Smooth muscle cell of the umbilical artery (primary cell): ENCODE measurements at places on chromosomes 3 and 15. TPM values are rescaled to one million over a fixed set of nuclear protein-coding genes. Genes with fewer than 3 reads are reported as not detected.

The MYL3 gene
- total RNA-seq = not detected in 2 replicates

The CIP2A gene
- total RNA-seq = 4.8 and 19.8 TPM in 2 replicates

The THRB gene
- total RNA-seq = not detected in 2 replicates

The HOMER2 gene
- 3.9 and 6.4 TPM in 2 replicates for total RNA-seq

The ECE2 gene
- not detected in 2 replicates for total RNA-seq

The ZNF774 gene
- 2.1 and 6.7 TPM in 2 replicates for total RNA-seq

The SLC41A3 gene
- total RNA-seq = 43.7 and 53.7 TPM in 2 replicates

The HHLA2 gene
- total RNA-seq = 0.05 TPM in 1 of 2 replicates, not detected in the other

The ERICH6 gene
- total RNA-seq = not detected in 2 replicates

The WDR49 gene
- 0.09 TPM in 1 of 2 replicates, not detected in the other for total RNA-seq

The LMCD1 gene
- total RNA-seq = 106 and 175 TPM in 2 replicates

The CYP1A2 gene
- not detected in 2 replicates for total RNA-seq

The ESYT3 gene
- 0.59 and 1.6 TPM in 2 replicates for total RNA-seq

The RPL39L gene
- 9.2 and 9.6 TPM in 2 replicates for total RNA-seq
